ENCODE measurements at places on chromosomes 12 and 14.

- peak; percentile 60 for DNase-seq
Measured at GRCh38 chr14:76767681-76768656, 6.7 kb downstream of the VASH1 start.

DNA sequence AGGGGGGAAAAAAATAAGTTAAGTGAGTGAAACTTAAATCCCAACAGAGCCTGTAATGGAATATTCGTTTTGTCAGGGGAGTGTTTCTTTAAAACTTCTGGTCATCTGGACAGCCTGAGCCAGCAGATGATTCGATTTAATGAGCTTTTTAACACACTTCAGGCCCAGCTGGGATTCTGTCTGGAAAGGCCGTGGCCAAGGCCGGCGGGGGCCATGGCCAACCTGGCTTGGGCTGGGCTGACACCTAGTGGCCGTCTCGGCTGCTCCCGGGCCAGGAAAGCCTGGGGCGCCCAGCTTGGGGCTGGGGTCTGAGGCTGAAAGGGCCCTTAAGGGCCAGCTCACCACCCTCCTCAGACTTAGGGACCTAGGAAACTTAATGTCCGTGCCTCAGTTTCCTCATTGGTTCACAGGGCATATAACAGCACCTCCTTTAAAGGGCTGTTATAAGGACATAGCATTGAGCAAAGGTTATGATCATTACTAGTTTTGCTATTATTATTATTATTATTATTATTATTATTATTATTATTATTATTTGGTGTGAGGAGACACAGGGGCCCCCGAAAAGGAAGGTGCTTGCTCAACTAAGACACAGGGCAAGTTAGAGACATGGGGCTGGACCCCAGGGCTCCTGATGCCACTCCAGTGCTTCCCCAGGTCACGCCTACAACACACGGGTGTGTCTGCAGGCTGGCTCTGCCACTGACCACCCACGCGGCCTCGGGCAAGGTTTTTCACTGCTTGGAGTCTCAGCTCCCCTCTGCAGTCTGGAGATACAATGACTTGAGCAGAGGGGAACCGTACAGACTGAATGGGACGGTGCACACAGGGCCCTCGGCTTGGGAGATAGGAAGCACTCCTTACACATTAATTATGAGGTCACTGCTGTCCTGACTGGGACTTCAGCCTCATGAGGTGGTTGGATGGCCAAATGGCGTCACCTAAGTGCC, 84.0 kb downstream of the SYNE3 start:
- peak; percentile 44 for DNase-seq

DNA sequence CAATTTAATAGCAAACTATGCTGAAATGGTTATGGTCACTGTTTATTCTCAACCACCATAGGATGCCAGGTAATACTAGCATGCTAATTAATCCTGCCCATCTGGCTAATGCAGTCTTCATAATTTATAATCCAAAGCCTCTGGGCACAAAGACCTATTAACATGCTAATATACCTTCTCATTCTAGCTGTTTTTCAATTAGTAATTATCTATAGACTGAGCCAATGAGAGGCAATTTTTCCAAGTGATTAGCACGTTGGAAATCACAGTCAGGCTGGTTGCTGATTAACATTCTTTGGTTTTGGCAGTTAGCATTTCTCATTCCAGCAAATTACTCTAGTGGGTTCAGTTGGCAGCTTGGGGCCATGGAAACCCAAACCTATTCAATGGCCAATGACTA, 357.2 kb downstream of the SEC23A start:
- DNase-seq = no peak

GRCh38 chr14:57889245-57889644, 23.4 kb upstream of the SLC35F4 start:
- peak; percentile 45 for DNase-seq

GRCh38 chr12:8606890-8607289, 5.8 kb downstream of the AICDA start:
- DNase-seq = no peak
